CD4-positive, alpha-beta T cell treated with Interleukin-4 for 1 hour (primary cell): ENCODE measurements at places on chromosomes 13 and 19.

DNA sequence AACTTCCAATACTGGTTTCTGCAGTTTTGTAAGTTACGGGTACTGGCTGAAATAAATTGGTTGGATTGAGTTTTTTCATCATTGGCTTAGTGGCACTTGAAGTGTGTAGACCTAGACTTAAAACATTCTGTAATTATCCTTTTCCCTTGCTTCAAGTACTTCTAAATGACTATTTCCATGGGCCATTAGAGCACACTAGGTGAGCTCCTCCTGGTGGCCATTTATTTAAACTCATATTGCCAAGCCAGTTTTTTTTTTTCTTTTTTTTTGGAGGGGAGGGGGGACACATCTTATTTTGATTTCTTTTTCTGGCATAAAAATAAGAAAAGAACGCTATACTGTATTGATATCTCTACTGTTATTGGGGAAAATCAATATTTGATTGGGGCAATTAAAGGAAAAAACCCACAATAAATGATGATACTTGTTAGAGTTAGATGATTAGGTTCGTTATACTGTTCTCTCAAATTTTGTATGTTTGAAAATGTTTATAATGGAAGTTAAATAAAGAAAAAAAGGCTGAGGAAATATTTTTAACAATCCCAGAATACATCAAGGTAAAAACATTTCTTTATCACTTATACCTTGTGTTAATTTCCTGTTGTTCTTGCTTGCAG, 82.9 kb downstream of the PDS5B start:
- peak; percentile 58 for DNase-seq

DNA sequence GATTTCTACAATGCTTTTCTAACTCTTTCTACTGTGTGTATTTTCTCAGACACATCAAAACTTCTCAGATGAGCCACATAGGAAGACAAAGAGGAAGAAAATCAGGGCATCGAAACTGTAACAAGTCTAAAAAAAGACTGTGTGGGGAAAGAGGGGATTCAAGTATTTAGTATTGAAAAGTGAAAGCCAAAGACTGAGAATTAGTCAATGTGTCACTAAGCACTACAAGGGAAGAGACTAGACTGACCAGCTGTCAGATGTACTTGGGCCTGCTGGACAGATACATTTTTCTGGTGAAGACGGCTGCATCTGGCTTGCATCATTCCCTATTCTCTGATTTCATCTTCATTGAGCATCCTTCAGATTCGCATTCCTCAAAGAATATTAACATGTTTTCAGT, 25.4 kb downstream of the COMMD6 start:
- no peak for DNase-seq

DNA sequence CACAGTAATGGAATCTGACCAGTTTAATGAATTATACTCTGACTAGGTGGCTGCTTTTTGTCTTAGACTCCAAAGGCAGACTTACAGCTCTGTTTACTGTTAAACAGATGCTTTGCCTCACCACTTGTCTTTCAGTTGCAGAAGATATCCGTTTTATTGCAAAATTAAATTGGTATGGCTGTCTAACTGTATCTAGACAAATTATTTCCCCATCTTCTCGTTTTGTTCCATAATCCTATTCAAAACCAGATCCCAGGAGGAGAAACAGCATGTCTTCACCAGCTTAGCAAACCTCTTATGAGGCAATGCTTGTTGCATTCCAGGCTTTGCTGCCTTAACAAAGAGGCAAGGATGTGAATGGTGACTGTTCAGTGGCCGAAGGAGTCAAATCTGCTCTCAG, 215.6 kb downstream of the TDRD3 start:
- no peak for DNase-seq

- no peak for DNase-seq
Observed at GRCh38 chr13:29991343-29991742, 140.9 kb upstream of the UBL3 start.

DNA sequence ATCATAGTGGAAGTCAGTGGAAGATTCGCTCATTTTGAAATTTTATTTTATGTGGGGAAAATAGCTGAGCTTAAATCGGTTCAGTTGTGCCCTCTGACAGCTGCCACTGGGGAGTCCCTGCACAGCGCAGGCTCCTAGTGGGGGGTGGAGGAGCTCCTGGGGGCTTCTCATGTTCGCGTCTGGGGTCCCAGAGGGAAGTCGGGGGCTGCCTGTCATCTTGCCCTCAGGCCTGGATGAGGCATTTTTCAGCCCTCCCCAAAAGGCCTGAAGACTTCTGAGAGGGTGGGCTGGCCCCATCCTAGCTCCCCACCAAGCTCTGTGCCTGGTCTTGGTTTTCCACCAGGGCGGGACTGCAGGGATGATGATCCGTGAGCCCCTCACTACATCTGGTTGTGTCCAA, 82.1 kb downstream of the CHST8 start:
- no peak for DNase-seq

DNA sequence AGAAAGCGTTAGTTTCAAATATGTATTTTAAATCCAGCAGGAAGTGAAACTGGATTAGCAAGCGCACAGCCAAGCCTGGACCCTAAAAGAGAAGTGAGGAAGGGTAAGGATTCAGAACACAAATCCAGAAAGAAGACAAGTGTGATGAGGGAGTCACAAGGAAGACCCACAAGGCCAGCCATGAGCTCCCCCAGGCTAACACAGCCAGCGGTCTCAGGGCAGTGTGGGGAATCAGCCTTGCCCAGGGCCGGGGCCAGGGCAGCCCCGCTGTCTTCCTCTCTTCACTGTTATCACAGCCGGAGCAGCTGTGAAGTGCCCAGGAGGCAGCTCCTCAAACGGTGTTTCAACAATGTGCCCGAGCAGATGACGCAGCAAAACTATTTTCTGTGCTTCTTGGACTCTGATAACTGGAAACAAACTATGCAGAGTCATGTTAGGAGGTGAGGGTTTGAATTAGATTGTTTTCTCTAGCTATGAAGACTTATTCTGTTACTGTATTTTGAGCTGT, 12.2 kb upstream of the CDC16 start:
- DNase-seq: peak; percentile 21

DNA sequence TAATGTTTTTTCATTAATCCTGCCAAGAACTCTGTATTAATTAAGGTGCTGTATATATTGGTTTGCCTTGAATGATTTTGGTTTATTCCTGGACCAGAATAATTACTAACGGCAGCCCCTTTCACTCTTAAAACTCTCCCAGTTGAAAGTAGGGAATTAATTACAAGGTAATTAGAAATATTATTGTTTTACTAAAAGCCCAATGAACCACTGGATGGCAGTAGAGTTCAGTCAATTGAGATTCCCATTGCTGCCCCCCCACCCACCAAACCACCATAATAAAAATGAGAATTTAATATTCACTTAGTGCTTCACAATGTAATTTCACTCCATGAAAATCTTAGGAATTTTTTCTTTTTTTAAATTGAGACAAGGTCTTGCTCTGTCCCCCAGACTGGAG, 13.7 kb downstream of the WBP4 start:
- peak; percentile 58 for DNase-seq
